Stimulated activated CD4-positive, alpha-beta T cell treated with anti-CD3 and anti-CD28 coated beads, Interleukin-4, amount 100 ng/mL, for 4 hours (primary cell): ENCODE measurements at places on chromosomes 16 and 17.

- DNase-seq = no peak
Measured at GRCh38 chr17:65678546-65678945, 117.1 kb upstream of the AXIN2 start.

DNA sequence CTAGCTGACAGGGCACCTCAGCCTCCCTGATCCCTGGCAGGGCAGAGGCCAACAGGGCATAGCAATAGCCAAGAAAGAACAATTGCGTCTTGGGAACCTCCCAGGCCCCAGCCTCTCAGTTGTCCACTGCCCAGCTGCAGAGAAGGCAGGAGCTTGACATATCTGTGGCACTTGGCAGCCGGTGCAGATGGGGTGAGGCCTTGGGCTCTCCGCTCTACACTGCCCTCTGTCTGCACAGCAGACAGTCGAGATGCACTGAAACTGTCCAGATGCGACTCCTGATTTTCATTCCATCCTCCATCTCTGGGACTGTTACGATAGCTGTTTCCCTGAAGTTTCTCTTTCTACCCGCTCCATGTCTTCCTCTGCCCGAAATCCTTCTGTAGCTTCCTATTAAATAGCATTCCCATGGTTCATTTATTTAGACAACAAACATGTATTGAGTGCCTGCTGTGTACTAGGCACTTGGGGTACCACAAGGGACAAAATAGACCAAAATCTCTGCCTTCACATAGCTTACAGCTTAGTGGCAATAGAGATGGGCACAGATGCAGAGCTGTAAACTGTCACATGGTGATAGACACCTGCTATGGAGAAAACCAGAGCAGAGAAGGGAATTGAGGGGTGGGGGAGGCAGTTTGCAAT lies 3.3 kb downstream of the POLR3E start:
- DNase-seq = peak; percentile 31

DNA sequence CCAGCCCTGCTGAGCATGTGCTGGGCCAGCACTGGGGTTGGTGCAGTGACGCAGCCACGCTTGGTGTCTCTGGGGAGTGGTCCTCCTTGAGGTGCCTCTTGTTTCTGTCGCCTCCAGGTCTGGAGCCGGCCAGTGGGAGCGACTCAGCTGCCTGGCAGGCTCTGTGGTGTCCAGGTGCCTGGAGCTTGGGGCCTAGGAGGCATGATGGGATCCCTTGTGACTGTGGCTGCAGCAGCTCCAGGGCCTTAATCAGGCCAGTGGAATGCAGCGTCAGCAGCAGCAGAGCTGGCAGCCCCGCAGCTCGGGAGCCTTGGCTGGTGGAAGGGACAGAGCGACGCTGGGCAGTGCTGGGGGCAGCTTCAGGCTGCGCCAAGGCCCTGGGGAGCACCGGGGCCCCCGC lies 74.7 kb upstream of the CIBAR2 start:
- DNase-seq = no peak

DNA sequence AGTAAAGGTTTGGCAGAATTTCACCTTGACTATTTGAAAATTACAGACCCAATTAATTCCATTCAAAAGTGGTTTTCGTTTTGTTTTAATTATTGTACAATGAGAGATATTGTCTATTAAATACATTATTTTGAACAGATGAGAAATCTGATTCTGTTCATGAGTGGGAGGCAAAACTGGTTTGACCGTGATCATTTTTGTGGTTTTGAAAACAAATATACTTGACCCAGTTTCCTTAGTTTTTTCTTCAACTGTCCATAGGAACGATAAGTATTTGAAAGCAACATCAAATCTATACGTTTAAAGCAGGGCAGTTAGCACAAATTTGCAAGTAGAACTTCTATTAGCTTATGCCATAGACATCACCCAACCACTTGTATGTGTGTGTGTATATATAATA lies 72.6 kb downstream of the CDK12 start:
- DNase-seq = no peak

GRCh38 chr16:15572329-15573001 lies 70.5 kb downstream of the MARF1 start:
- DNase-seq = no peak

- DNase-seq = no peak
Measured at GRCh38 chr17:73031472-73031871, 61.0 kb downstream of the SLC39A11 start.

DNA sequence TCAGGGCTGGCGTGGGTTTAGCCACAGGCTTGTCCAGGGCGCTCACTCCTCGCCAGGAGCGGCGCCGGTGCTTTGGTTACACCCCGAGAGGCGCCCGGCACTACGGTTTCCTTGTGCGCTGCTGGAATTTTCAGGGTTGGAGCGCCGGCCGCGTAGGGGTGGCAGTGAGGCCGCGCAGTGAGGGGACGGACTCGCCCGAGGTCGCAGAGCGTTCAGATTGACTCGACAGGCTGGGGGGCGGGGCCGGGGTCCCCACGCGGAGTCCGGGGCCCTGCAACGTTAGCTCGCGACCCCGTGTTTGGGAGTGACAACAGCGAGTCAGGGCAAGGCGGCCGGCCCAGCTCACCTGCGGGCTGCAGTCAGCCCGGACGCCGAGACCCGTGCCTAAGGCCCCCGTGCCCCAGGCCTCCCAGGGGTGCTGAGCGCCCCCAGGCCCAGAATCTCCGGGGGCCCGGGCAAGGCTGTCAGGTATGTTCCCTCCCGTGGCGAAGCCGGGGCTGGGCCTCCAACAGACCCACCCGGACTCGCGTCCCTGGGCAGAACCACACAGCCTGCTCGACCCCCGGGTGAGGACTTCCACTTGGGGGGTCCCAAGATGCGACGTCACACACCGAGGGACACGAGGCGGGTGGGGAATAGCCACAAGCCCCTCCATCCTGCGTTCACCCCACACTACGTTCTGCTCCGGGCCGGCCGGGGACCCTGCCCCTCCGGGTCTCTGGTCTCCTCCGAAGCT lies 1.3 kb upstream of the ACTG1 start:
- DNase-seq = no peak

- no peak for DNase-seq
Measured at GRCh38 chr16:17277981-17278381, 192.8 kb downstream of the XYLT1 start.

GRCh38 chr17:77392376-77393273 lies 251.9 kb downstream of the SEC14L1 start:
- no peak for DNase-seq

- DNase-seq = no peak
Measured at GRCh38 chr16:12257926-12258561, 281.5 kb downstream of the SNX29 start.

- DNase-seq = no peak
Measured at GRCh38 chr17:43517615-43518386, 28.3 kb downstream of the ETV4 start.

GRCh38 chr16:3675601-3676130 lies 21.2 kb downstream of the DNASE1 start:
- no peak for DNase-seq

DNA sequence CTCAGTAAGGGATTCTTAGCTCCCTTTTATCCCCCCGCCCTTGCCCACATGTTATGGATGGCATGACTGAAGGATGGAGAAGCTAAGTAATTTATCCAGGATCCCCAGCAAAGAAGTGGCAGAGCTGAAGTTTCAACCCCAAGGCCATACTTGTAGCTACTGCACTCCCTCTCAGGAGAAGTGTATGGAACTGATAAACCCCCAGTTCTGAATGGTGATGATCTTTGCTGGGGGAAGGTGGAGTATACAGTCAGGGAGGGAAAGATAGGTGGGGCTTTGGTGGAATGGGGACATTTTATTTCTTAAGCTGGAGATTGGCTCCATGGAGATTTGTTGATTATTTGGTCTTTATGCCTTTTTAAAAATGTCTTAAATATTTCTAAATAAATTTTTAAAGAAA lies 58.3 kb downstream of the TNRC6C start:
- DNase-seq = no peak

DNA sequence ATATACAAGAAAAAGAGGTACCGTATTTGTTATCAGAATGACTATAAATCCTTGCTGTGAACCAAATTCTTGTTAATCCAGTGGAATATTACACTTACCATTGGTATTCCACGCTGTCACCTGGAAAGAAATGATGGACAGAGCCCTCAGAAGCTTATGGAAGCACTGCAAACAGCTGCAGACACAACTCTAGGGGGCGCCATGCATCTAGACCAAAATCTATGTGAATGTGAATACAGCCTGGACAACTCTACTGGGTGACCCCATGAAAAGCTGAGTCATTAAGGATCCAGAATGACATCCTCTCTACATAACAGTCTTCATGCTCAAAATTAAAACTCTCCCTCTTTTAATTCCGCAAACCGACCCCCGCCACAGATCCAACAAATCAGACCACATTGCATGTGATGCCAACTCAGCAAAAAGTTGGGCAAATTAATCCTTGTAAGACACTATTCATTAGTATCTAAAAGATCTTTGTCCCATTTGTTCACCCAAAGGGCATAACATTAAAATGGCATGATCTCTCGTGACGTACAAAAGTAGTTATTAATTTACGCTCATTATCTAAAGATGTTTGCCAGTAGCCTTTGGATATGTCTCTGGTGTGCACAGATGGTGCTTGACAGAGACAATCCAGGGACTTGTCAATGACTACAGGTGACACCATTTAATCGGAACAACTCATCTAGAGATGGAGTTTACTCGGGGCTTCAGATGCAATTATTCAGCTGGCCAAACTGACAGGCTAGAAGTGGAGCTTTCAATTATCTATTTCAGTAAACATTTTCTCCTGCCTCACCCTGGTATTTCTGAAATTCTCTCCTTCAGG lies 552.7 kb upstream of the PSMD7 start:
- DNase-seq = no peak

GRCh38 chr17:80742091-80742490 lies 197.5 kb downstream of the RPTOR start:
- no peak for DNase-seq

- no peak for DNase-seq
Measured at GRCh38 chr17:18994631-18995030, 9.9 kb downstream of the FAM83G start.

- peak; percentile 42 for DNase-seq
Measured at GRCh38 chr16:69311533-69312387, 610 bp downstream of the VPS4A start.

DNA sequence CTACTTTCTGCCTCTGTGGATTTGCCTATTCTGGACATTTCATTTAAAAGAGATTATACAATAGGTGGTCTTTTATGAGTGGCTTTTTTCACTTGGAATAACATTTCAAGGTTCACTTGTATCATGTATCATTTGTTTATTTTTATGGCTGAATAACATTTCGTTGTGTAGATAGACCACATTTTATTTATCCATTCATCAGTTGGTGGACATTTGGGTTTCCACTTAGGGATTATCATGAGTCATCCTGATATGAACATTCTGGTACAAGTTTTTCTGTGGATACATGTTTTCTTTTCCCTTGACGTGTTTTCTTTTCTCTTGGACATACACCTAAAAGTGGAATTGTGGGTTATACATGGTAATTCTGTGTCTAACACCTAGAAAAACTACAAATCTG lies 25.3 kb downstream of the PRSS54 start:
- no peak for DNase-seq

DNA sequence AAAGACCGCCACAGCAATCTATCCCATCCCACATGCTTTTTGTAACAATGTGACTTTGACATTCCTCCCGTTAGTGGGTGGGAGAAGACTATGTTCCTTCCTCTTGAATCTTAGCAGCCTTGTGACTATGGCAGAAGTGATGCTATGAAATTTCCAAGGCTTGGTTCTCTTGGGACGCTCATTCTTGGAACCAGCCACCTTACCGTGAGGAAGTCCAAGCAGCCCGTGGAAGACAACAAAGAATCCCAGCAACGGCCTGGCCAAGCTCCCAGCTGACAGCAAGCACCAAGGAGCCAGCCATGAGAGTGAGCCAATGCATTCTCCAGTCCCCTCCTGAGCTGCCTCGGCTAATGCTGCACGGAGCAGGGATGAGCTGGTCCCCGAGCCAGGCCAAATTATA lies 62.3 kb downstream of the VPS53 start:
- DNase-seq = no peak

GRCh38 chr16:46650254-46650623 lies 29.1 kb upstream of the SHCBP1 start:
- no peak for DNase-seq

DNA sequence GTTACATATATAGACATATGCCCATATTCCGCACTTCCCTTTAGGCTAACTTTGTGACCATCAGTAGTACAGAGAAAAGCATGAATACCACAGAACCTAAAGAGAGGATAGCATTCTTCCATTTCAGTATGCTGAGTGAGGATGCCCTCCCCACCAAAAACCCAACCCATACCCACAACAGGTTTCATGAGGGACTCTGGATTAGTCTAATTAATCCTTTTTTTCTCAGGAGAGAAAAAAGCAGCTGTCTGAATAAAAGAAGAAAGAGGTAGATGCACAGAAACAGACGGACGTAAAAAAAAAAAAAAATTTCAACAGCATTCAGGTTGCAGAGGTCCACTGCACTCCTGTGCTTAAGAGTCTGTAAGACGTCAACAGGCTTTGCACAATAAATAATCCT lies 6.7 kb downstream of the MMD start:
- DNase-seq = no peak

GRCh38 chr16:79991969-79992368 lies 391.4 kb upstream of the MAF start:
- no peak for DNase-seq

GRCh38 chr17:67488161-67488560 lies 111.1 kb downstream of the PITPNC1 start:
- DNase-seq = no peak

- no peak for DNase-seq
Measured at GRCh38 chr17:2892305-2892971, 96.2 kb downstream of the RAP1GAP2 start.

DNA sequence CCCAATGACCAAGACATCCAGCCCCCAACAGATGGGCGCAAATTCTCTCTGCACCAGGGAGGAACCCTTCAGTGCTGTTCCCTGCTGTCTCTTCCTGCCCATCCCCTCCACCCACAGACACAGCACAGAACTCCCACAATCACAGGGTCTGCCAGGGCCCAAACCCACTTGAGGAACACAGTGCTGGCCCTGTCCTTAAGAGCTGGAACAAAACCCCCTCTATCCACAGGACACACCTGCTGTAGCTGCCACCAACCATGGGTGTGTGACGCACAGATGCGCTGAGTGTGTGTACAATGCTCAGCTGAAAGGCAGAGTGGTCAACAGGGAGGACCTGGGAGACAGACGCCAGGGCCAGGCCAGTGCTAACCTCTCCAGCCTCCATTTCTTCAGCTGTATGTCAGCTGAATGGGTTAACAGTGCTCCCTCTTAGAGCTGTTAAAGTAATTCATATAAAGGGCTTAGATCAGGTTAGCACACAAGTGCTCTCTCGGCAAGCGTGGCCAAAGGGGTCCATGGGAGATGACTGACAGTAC lies 62.1 kb downstream of the AMFR start:
- DNase-seq = no peak
